ENCODE measurements at places on chromosomes 2 and 18.

DNA sequence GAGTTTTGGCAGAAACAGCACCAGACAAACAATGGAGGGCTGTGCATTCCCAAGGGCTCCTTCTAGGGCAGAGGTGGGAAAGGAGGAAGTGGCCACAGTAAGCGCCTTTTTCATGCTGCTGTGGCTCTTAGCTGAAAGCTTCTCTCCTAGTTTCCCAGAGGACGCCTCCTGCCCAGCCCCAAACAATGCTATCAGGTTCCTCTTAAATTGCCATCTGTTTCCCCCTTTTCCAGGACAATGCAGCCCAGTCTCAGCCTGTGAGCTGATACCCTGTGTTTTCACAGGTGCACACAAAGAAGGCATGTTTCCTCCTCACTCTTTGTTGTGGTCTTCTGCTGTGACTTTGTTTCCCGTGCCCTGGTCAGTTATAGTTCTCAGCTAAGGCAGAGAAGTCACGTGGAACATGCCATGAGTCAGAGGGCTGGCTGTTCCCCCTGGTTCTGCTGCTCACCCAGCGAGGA is 5.4 kb upstream of the FAM124B start:
- no peak for DNase-seq

GRCh38 chr2:133606616-133607015 is 38.4 kb upstream of the NCKAP5 start:
- DNase-seq, result no peak

- DNase-seq, result no peak
Measured at GRCh38 chr2:174669336-174669735, 71.7 kb upstream of the WIPF1 start.

- DNase-seq, result no peak
Measured at GRCh38 chr2:175631245-175631623, 370.8 kb downstream of the LNPK start.

GRCh38 chr2:127187081-127187775 is 32.9 kb downstream of the CYP27C1 start:
- DNase-seq, result no peak

DNA sequence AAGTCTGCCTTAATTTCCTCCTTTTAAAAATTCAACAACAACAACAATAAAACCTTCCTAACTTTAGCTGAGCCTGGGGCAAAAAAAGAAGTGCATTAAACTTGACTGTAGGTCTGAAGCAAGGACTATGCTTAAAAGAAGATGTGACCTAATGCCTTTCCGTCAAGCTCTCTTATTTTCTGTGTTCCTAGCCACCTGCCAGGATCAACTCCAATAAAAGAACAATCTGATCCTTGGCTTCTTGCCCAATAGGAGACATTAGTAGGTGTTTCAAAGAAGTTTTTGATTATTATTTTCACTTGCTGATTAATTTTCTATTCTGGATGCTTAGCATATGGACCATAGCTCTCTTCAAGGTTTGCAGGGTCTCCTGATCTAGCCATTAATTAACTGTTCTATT is 237.5 kb downstream of the STK39 start:
- no peak for DNase-seq

- no peak for DNase-seq
Measured at GRCh38 chr2:143574069-143574468, 444.9 kb downstream of the ARHGAP15 start.

DNA sequence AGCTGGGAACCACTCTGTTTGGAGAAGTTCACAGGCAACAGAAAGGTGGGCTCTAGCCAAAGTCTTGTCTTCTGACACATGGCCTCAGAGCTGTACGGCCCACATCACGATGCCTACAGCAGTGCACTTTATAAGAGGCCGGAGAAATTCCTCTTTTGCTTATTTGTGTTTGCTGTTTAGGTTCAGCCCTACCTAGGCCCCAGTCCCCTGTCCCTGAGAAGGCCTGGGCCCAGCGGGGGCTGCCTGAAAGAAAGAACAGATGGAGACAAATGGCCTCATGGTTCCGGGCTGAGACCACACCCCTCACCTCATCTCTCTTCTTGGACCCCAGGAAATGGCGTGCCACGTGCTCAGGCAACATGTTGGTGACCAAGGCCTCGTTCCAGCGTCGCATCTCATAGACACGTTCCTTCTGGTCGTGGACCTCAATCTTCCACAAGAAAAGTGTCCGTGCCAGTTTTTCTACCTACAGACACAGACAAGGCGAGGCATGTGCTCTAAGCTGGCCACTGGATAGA is 30.9 kb downstream of the CENPO start:
- DNase-seq, result no peak
